GM12891 (cell line): ENCODE measurements at places on chromosomes 4 and X.
A peak's percentile ranks its signal among the peaks of the same experiment; 100 is the strongest.

- DNase-seq: no peak
Observed at GRCh38 chr4:105709081-105709450, 482 bp downstream of the GSTCD start.

DNA sequence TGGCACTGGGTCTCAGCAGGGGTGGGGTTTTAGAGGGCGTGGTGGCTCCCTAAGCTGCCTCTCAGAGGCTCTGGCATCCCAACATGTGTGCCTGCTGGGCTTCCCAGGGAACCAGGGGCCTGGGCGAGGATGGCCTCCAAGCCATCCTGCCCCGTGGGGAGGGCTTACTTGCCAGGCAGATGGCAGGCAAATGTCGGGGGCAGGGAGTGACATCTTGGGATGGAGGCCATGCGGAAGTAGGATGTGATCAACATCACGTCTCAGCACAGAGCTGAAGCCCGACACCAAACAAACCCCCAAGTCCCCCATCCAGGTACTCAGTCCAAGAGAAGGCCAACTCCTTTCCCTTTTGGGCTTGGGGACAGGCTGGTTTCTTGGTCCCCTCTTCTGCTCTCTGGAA, 4.7 kb downstream of the L1CAM start:
- DNase-seq: no peak

DNA sequence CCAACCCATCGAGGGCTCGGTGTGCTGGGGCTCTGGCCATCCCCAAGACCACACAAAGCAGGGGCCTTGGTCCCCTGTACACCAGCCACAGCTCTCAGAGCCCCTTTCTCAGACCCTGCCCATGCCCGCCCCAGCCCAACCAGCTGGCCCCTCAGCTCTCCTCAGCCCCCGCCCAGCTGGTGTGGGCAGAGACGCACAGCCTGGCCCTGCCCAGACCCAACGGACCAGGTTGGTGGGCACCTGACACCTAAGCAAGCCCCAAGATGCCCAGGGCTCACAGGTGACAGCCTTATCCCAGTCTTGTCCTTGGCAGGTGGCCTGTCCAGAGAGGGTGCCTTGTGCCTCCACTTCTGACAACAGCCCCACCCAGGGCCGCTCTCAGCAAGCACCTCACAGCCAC, 42.4 kb downstream of the FAM53A start:
- no peak for DNase-seq

GRCh38 chr4:40333921-40334352, 1.2 kb upstream of the CHRNA9 start:
- DNase-seq: no peak

DNA sequence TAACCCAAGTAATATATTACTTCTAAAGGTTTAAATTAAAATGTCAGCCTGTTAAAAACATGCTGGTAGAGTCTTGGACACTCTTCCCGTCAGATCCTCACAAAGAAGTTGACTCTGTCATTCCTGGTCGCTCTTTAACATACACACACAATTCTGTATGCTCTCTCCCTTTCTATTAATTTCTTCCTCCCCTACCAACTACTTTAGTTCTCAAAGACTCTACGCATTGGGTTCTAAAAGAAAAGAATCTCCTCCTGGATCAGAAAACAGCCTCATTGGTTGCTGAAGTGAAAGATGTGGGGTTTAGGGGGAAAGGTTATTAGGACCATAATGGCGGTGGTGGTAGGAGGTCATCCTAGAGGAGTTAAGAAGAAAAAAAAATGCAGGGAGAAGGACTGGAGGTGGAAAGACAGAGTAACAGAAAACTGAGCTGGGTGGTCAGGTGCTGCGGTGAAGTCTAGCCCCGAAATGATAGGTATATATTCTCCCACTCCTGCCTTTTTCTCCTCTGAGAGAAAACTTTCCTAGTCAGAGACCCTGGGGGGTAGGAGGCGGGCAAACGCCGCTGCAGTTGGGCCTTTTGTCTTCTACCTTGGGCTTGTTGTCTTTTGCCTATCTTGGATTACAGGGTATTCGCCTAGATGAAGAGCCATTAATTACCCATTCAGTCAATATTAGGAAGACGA, 5.2 kb upstream of the PITX2 start:
- no peak for DNase-seq

GRCh38 chr4:99210789-99211188, 8.3 kb downstream of the ADH6 start:
- no peak for DNase-seq

- DNase-seq: no peak
Observed at GRCh38 chr4:99723612-99724011, 66.0 kb upstream of the C4orf54 start.

DNA sequence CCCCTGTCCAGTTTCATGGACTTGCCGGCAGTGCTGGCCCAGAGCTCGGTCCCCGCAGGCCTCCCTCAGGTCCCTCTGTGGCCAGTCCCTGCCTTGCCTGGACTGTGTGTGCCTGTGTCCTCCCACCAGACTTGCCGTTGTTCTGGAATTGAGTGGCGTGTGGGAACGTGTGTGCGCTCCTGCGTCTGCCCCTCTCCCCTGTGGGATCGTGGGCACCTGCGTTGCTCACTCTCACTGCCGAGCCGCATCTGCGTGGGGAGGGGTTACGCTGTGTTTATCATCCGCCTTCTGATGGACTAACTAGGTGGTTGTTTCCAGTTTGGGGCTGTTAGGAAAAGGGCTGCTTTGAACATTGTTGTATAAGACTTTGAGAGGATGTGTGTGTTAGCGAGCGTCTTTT, 21.2 kb downstream of the PCGF3 start:
- no peak for DNase-seq

DNA sequence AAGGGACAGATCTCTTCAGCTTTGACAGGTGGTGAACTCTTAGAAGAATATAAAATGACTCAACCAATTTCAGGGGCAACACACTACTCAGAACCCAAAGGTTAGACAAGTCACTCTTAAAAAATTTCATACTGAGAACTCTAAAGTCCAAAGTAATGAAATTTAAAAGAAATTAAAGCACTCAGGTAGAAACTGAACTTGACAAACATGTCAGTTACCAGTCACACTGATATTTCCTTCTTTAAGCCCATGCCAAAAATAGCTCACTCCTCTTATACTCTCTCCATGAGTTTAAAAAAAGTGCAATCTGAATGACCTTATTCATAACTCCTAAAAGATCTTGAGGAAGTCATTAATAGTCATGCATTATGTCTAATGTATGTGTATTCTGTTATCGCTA, 40.3 kb downstream of the AMMECR1 start:
- no peak for DNase-seq

DNA sequence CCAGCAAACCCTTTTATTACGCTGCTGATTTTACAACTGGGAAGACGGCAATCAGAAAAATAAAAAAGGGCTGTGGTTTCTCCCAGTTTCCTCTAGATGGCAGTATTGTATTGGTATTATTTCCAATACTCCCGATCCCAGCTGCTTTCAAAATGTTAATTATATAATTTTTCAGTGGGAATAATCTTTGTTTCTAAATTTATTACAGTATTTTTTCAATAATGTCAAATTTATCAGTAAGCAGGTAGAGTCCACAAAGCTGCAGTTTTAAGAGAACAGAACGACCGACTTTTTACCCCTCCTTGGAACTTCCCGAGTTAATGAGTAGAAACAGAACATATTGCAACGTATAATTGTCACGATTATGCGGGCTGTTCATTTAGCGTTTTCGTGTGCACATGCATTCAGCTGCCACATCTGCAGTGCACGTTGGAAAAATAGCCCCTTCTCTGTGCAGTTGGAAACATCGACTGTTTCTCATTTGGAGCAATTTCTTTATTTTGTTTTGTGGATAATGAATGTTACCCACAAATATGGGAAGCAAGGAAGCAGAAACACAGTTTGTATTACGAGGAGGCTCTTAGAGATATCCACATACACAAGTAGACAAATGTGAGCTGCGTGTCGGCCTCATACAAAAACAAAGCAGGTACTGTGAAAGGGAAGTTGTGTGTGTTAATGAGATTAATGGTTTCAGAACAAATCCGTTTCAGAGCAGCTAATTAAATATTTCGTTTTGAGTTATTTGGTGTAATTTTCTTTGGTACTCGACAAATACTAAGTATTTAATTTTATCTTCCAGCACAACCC, 188.0 kb downstream of the STIM2 start:
- peak; percentile 11 for DNase-seq

GRCh38 chr4:81664079-81664478, 192.4 kb upstream of the RASGEF1B start:
- no peak for DNase-seq

GRCh38 chr4:40321574-40322275, 13.4 kb upstream of the CHRNA9 start:
- no peak for DNase-seq

DNA sequence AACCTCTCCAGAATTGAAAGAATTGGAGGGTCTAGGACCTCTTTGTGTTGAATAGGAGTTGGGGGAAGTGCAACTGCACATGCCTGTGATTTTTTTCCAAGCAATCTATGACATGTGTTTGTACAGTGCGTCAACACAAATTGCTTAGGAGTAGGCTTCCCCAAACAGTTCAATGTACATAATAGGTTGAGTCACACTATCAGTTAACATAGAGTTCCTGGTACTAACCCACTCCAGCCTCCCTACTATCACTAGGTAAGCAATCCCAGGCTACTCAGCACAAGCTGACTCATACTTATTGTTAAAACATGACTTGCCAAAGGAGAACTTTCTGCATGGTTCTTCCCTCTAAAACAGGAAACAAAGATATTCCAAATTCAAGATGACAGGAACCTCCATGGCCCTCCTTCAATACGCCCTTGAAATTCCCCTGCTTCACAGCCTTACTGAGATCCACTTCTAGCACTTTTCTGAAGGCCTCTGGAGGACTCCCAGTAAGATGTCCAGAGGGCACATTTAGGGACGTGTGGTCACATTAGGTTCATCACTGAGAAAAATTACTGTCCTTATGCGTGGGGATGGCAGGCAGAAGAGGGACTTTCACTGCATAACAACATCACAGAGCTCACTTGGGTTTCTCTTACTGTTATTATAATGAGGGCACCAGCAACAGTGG, 8.4 kb upstream of the VSIG1 start:
- no peak for DNase-seq

DNA sequence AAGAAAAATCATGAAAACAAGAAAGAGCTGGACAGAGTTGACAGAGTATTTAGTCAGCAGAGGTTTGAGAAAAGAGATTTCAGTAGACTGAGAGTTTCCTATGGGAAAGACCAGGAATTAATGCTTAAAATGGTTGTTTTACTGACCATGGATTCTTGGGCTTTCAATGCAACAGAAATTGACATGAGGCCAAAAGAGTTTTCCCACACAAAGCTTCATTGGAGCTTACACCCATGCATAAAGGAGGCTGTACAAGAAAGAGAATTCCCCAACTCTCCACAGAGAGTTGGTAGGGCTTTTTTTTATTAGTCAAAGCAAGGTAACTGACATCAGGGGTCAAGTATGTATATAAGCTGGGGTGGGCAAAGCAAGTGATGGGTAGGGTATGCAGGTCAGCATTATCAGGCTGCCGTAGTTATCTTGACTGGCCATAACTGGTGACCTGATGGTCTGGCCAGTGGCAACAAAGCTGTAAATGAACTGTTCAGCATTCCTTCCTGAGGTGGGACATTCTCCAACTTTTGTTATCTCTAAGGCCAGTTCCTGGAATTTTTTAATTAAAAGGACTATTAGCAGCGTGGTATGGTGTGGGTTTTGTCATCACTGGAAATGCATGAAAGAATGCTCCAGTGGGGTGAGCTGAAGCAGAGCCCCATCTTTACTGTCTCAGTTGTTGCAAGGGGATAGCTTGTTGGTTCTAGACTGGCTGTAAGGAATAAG, 117.0 kb downstream of the ADAM29 start:
- DNase-seq: no peak

GRCh38 chr4:48958582-48958981, 27.5 kb upstream of the CWH43 start:
- DNase-seq: no peak

GRCh38 chrX:12881914-12882313, 15.0 kb downstream of the TLR7 start:
- no peak for DNase-seq

- DNase-seq: no peak
Observed at GRCh38 chr4:5773271-5773555, 62.2 kb downstream of the EVC start.

GRCh38 chrX:132207996-132208395, 11.3 kb downstream of the RAP2C start:
- DNase-seq: no peak

DNA sequence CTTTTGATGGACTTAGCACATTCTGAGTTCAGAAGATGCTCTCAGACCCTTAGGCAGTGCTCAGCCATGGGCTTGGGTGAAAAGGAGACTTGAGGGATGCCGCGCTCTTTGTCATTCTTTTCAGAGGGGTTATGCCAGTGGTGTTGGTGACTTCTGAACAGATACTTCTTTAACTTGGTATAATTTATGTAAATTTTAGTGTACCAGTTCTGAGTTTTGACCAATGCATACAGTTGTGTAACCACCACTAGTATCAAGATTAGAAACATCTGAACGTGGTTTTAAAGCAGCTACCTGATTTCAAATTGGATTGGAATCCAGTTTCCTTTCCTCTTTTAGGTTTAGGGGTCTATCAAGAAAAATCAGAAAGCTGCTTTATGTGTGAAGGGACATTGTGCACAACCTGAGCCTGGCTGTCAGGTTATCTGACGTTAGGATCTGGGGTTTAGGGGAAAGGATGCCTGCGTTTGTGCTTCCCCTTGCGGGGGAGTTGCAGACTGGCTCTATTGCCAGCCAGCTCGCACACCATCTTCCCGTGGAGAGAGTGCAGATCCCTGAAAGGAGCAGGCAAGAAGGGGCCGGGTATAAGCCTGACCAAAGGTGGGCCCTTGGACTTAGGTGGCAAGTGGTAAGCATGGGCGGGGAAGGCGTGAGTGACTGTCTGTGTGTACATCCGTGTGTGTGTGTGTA, 19.0 kb downstream of the SMS start:
- DNase-seq: no peak

GRCh38 chr4:64144994-64145393, 264.3 kb downstream of the TECRL start:
- DNase-seq: no peak

DNA sequence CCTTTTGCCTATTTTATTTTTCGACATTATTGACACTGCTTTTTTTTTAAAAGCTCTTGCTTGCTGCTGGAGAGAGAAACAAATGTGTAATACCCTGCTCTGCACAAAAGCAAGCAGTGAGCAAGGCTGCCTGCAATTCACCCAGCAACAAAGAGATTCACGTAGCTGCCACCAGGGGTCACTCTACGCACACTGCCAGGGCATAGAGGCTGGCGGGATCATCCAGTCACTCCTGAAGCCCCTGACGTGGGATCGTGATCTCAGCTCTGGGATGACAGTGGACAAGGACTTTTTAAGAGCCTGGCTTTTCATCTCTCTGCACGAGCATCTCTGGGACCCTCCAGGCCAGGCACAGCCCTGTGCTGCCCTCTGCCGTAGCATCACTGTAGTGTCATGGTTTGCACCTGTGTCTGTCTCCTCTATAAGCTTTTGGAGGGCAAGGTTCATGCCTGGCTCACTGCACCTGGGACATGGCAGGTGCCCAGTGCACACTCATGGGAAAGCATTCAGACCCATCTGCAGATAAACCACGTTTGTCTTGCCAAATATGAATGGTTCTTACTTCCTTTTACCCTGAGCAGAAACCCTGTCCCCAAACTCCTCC, 19.8 kb downstream of the C4orf50 start:
- DNase-seq: peak; percentile 67

GRCh38 chrX:53714580-53715345, 28.2 kb upstream of the HUWE1 start:
- DNase-seq: no peak
